ENCODE measurements at places on chromosomes 7 and 10.

- no peak for DNase-seq
Measured at GRCh38 chr10:119705434-119705831, 20.4 kb upstream of the INPP5F start.

DNA sequence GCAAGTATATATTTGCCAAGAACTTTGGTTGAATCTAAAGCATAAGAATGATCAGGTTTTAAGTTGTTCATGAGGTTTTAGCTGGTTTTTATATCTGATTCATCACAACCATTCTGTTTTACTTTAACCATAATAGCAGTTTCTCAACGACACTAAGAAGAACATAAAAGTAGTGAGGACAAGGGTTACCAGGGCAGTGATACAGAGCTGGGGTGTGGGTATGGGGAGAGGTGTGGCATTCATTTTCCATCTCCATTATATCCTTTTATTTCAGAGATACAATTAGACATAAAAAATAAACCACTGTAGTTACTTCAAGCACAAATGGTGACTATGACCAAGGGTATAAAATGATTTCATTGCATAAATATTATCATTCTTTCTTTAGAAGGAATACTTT, 149.8 kb upstream of the STEAP4 start:
- DNase-seq = no peak

DNA sequence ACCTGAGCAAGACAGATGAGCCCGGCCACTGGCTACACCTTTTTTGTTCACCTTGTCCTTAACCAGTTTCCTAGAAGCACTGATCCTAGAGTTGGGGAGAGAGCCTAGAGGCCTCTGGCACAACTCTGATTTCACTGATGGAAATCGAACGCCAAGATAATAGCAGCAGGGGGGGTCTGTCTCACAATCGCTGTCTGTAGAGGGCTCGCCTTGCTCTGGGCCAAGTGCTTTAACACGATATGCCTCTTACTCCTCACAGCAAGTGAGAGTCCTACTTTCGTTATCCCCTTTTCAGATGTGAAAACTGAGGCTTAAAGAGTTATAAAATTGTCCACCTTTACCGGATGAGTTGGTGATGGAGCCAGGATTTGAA, 472 bp downstream of the RASSF4 start:
- DNase-seq = no peak

GRCh38 chr7:108351729-108352131, 104.5 kb downstream of the NRCAM start:
- no peak for DNase-seq

DNA sequence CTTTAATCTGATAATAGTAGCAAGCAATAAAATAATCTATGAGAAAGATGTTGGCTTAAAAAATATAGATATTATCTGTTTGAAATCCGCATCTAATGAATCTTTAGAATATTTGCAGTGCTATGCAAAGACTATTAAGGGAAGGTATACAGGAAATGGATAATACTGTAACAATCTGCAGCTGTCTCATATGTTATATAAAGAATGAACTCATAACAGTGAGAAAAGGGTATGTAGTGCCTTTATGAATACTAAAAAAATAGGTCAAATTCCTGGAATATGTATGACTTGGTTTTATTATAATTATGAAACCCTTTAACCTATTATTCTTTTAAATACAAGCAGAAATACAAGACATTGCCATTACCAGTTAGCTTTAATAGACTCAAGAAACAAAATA, 105.1 kb upstream of the GPR22 start:
- DNase-seq = no peak

DNA sequence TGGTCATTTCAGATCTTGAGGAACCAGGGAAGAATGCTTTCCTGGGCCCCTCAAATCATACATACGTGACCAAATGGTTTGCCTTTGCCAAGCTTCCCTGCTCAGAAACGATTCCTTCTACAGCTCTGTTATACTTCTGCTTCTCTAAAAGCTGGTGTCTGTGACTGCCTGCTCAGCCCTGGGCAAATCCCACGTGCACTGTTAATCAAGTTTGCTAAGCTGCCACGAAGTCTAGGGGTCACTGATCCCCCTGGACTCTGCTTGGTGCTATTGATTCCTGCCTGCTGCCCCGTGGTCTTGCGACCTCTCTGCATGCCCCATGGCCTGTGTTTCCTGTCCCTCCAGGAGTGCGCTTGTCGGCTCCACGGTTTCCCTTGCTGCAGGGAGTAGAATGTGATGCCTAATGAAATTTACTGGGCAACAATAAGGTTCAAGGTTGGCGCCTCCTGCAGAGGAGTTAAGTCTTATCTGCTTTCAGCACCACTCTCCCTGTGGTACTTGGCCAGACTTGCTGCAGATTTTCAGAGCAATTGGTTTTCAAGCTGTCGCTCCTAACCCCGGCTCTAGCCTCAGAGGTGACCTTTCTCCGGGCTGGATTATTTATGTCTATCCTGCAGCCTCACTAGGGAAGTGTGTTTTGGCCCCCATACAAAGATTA, 201.6 kb upstream of the FZD8 start:
- DNase-seq = no peak

DNA sequence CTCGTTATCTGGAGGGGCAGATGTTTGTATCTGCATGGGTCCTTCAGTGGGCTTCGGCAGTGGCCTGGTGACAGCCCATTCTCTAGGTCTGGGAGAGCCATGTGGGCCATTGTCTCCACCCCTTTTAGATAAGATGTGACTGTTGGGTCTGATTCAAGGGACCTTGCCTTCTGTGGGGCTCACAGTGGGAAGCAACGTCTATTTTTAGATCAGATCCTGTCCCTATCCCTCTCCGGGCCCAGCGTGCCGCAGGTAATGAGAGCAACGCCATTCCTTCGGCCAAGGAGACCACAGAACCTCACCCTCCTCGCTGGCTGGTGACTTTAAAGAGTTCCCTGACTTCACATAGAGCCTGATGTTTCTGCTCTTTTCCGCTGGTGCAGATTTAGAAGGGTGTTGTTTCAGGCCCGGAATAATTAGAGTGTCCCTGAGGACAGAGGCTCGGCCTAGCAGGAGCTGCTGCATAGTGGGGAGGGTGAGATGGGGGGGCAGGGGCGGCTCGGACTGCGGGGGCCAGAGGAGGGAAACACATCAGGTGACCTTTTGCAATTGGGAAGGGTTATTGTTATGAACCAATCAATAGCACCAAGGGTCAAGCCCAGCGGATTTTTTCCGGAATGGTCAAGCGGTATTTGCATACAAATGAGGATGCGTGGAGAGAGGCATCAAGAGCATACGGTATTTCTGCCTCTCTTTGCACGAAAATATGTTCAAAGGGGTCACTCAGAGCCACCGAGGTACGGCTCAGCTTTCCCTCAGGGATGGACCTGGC, 503.0 kb upstream of the FOXK1 start:
- no peak for DNase-seq

- no peak for DNase-seq
Measured at GRCh38 chr7:36487756-36488336, 98.2 kb downstream of the ANLN start.

DNA sequence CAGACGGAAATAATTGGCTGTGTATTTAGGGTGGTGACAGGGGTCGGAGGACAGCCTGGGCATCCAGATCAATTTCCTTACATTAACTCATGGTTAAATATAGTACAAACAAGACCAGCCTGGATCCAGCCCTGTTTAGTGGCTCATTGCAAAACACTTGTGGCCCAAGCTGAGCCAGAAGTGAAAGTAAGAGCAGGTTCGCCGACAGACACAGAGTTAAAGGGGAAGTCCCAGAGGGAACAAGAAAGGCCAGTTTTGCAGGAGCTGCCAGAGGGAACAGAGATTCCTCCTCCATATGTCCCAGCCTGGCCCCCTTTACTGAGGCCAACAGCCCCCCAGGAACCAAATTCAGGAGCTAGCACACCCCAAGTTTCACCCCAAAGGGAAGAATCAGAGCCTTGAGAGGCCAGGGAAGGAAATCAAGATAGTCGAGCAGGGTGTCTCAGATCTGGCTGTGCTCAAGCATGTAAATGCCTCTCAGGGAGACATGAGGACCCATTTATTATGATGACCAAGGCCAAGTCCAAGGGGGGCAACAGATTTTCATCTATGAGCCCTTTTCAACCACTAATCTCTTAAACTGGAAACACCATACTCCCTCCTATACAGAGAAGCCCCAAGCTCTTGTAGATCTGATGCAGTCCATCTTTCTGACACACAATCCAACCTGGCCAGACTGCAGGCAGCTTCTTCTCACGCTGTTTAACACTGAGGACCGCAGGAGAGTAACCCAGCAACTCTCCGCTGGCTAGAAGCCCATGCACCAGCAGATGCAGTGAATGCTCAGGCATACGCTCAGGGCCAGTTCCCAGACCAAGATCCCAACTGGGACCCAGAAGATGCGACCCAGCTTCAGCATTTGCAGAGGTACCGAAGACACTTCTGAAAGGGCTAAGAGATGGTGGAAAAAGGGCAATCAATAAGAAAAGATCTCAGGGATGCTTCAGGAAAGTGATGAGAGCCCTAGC, 15.9 kb upstream of the ADCK2 start:
- DNase-seq = no peak

GRCh38 chr10:132926777-132927650, 15.4 kb downstream of the CFAP46 start:
- DNase-seq = no peak

Measured in GM18507 (cell line).